Immature natural killer cell (primary cell): ENCODE measurements at places on chromosomes 13 and 19. TPM values are rescaled to one million over a fixed set of nuclear protein-coding genes. Genes with fewer than 3 reads are reported as not detected.

Gene ZNF578
- polyA plus RNA-seq: 2.0 TPM

Gene ZNF101
- polyA plus RNA-seq: 33.9 TPM

Gene APOC1
- 0.47 TPM for polyA plus RNA-seq

- H3K4me3 ChIP-seq: peak overlapping the region; percentile 71
- peaks cover 4% of the 10 kb centered on the region for H3K36me3 ChIP-seq
- H3K27ac ChIP-seq: peak overlapping the region; percentile 55
- peaks cover 7% of the 10 kb centered on the region for H3K27me3 ChIP-seq
- H3K4me1 ChIP-seq: peaks cover 10% of the 10 kb centered on the region
These were observed 4.8 kb upstream of the ZNF253 start for GRCh38 chr19:19860756-19861390.

- H3K27me3 ChIP-seq: peaks cover 46% of the 10 kb centered on the region
- H3K36me3 ChIP-seq: peaks cover 7% of the 10 kb centered on the region
- H3K4me1 ChIP-seq: peaks cover 9% of the 10 kb centered on the region
These were observed 5.7 kb downstream of the SOX1 start for GRCh38 chr13:112072534-112073244.

Gene OSCAR
- polyA plus RNA-seq: not detected

Gene CD79A
- 8.3 TPM for polyA plus RNA-seq

GRCh38 chr19:33703438-33703750, 81.6 kb downstream of the CHST8 start:
- H3K4me3 ChIP-seq: no peak overlapping the region
- no peak overlapping the region for H3K27ac ChIP-seq
- H3K4me1 ChIP-seq: no peaks in the 10 kb centered on the region
- no peak for DNase-seq
